ENCODE measurements at places on chromosomes 11 and 22. TPM values are rescaled to one million over a fixed set of nuclear protein-coding genes. Genes with fewer than 3 reads are reported as not detected.

Gene TRPM5
- 0.41 TPM for total RNA-seq

GRCh38 chr11:122598971-122599370 is 56.6 kb upstream of the UBASH3B start:
- no peak for DNase-seq

Gene CHADL
- 5.9 TPM for total RNA-seq

- DNase-seq = no peak
Observed at GRCh38 chr11:21401496-21401895, 732.1 kb downstream of the NELL1 start.

DNA sequence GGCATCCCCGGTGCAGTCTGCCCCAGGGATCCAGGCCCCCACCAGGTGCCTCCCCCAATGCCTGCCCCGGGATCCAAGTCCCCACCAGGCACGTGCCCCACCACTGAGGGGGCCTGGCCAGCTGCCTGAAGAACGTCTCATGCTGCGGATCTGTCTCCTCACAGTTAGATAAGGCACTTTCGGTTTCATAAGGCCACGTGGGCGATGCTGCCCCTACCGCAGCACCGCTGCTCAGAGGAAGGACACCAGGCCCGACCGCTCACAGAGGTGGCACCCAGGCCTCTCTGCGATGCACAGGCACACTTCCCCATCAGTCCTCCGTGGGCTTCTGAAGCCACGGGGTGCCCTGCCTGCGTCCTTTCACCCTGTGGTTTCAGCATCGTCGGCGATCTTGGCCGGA is 68.1 kb upstream of the BID start:
- DNase-seq = no peak

DNA sequence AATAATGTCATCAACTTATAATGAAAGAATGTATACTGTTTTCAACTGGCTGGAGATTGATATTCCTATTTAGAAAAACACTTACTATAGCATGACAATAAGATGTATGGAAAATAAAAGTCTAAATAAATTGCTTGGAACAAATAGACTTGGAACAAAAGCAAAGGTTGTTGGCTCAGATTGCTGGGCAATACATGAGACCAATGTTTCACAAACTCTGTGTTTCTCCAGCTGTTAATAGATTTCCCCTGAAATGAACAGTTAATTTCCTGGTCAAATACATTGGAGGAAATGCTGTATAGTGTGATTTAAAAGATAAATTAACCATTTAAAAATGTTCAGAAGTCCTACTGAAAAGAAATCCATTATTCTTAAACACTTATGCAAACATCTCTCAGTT is 40.1 kb upstream of the CTSC start:
- no peak for DNase-seq

Gene MUC5AC
- not detected for total RNA-seq

Gene OR2AG2
- total RNA-seq = not detected

Gene GGTLC3
- total RNA-seq = not detected

Gene TLCD5
- 9.4 TPM for total RNA-seq

Gene SLC22A9
- total RNA-seq = not detected

- no peak for DNase-seq
Observed at GRCh38 chr11:131385763-131386390, 15.5 kb downstream of the NTM start.

GRCh38 chr11:60957188-60957587 is 5.2 kb upstream of the SLC15A3 start:
- DNase-seq = no peak

Gene OR10D3
- 0.31 TPM for total RNA-seq

Gene VWCE
- total RNA-seq = 0.41 TPM

DNA sequence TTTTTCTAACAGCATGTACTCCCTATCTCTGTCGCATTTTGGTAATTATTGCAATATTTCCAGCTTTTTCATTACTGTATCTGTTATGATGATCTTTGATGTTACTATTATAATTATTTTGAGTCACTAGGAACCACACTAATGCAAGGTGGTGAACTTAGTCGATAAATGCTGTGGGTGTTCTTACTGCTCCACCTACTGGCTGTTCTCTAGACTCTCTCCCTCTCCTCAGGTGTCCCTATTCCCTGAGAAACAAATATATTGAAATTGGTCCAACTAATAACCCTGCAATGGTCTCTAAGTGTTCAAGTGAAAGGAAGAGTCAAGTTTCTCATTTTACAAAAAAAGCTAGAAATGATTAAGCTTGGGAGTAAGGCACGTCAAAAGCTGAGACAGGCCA is 10.5 kb downstream of the ARL14EP start:
- DNase-seq = no peak

- no peak for DNase-seq
Observed at GRCh38 chr11:23233075-23233474, 372.8 kb upstream of the CCDC179 start.

- DNase-seq = no peak
Observed at GRCh38 chr11:100965346-100965745, 164.3 kb downstream of the PGR start.

Gene MS4A3
- total RNA-seq = 0.62 TPM

Gene SOX6
- 45.0 TPM for total RNA-seq

- DNase-seq = no peak
Observed at GRCh38 chr22:18060646-18061620, 16.9 kb upstream of the PEX26 start.

DNA sequence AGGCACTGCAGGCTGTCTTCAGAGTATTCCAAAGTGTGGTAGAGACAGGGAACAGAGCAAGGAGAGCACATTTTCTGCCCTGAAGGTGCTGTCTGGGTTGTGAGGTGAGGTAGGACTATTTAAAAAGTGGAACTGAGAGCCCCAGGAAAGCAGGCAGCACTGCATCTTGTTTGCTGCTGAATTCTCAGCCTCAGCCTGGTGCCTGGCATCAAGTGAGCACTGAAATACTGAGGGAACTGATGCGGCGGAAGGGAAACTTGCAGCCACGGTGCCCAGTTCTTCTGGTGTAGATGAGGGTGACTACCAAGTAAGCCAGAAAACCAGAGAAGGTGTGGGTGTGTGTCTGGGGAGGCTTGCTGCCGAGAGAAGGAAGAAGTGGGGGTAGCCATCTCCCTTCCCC is 59.5 kb downstream of the TNRC6B start:
- no peak for DNase-seq

- peak; percentile 20 for DNase-seq
Observed at GRCh38 chr22:31972180-31972579, 27.8 kb downstream of the YWHAH start.

DNA sequence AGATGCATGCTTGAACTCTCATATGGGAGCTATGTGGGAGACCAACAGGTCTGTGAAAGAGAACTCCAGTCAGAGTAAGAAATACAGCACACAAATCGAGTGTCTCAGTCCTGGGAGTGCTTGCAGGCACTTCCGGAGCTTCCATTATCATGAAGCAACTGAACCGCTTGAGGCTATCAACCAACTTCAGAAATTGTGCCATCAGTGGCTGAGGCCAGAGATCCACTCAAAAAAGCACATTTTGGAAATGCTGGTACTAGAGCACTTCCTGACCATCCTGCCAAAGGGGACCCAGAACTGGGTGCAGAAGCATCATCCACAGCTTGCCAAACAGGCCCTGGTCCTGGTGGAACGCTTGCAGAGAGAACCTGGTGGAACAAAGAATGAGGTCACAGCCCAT is 33.4 kb downstream of the GAB2 start:
- DNase-seq = no peak

DNA sequence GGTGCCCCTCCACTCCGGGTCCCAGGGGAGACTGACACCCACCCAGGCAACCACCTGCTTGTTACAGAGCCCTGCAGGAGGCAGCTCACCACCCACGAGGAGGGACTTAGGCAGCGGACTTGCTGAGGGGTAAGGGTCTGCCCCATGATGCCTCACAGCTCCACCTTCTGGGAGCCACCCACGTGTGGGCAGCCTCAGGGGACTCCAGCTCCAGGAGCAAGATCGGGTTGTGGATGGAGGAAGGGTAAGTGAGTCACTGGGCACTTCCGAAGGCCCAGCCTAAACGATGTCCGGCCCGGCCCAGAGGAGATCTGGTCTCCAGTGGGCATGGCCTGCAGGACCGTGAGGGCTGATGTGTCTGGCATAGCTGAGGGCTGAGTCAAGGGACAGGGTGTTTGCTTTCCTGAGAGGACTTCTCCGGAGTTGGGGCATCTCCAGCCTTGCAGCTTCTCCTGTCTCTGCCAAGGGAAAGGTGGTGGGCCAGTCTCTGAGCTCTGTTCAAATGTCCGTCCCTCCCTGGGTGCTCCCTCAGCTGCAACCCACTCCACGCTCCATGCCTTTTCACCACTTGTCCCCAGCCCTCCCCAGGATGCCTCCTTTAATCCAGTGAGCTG is 32.3 kb upstream of the P2RY2 start:
- no peak for DNase-seq

- DNase-seq = no peak
Observed at GRCh38 chr11:120343429-120343828, 7.2 kb downstream of the ARHGEF12 start.

GRCh38 chr11:7564803-7565202 is 51.0 kb downstream of the PPFIBP2 start:
- DNase-seq = no peak

- no peak for DNase-seq
Observed at GRCh38 chr11:34505874-34506273, 7.7 kb downstream of the ELF5 start.

Gene MOGAT2
- total RNA-seq = not detected

Gene OR52I2
- not detected for total RNA-seq

DNA sequence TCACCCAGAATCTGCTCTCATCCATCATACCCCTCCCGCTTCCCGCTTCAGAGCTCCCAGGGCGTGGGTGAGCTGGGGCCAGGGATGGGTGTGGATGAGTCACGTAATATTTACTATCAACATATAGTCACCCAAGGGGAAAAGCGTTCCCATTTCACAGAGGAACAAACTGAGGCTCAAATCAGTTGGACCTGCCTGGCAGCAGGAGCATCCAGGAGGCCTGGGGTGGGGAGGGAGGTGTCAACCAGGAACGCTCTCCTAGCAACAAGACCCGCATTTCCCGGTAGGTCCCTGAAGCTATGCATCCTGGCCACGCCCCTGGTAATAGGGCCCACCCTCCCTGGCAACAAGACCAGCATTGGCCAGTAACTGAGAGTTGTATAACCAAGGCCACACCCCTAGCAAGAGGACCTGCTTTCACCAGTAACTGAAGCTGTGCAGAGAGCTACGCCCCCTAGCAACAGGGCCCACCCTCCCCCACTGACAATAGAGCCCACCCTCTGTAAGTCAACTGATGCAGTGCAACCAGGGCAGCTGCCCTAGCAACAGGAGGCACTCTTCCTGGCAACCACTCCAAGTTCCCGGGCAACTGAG is 32.7 kb upstream of the TXNRD2 start:
- peak; percentile 80 for DNase-seq

DNA sequence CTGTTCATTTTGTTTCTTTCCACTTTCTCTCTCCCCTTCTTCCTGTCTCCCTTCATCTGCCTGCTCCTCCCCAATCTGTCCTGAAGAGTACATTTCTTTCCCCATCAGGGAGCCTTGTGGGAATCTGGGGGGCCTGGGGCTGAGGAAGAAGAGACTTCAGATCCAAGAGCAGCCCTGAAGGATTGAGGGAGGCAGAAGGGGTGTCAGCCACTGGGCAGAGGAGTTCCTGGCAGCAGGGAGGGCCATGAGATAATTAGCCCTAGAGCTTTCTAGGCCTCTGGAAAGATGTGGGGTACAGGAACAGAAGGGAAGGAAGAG is 24.4 kb upstream of the OAF start:
- no peak for DNase-seq

Gene C11orf91
- total RNA-seq = not detected

Gene FDX1
- 15.1 TPM for total RNA-seq

- DNase-seq = no peak
Observed at GRCh38 chr22:45750626-45751025, 79.0 kb downstream of the ATXN10 start.

DNA sequence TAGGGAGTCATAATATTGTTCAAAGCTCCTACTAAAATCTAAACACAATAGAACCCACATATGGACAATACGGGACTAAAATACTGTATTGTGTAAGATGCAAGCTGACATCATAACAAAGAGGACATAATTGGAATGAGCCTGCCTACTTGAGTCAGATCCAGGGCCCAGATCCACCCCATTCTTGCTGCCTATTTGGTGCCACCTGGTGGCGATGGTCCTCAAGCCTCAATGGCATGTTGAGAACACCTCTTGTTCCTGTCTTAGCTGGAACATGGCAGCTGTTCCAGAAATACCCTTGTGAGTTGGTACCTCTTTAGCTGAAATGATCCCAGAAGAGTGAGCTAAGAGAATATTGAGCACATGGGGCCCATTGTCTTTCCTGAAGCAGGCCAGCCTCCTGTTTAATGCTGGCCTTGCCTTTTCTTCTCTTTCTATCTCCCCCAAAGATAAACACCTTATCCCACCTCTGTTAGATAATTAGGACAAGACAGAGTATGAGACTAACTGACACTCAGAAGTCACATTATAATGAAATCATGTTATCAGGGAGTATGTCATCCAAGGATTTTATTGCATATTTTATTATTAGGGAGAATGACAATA is 680.9 kb upstream of the ANO5 start:
- DNase-seq = peak; percentile 58

- no peak for DNase-seq
Observed at GRCh38 chr11:35873721-35874120, 70.1 kb upstream of the LDLRAD3 start.

Gene PRG2
- not detected for total RNA-seq

DNA sequence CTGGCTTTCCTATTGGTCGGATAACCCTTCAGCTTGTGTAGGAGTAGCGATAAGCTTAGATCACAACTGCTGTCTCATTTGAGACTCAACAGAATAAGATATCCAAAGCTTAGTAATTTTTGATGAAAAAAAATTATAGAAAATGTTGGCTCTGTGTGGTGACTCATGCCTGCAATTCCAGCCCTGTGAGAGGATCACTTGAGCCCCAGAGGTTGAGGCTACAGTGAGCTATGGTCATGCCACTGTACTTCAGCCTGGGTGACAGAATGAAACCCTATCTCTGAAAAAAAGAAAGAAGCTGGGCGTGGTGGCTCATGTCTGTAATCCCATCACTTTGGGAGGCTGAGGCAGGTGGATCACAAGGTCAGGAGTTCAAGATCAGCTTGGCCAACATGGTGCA is 55.6 kb upstream of the RRM1 start:
- DNase-seq = no peak

DNA sequence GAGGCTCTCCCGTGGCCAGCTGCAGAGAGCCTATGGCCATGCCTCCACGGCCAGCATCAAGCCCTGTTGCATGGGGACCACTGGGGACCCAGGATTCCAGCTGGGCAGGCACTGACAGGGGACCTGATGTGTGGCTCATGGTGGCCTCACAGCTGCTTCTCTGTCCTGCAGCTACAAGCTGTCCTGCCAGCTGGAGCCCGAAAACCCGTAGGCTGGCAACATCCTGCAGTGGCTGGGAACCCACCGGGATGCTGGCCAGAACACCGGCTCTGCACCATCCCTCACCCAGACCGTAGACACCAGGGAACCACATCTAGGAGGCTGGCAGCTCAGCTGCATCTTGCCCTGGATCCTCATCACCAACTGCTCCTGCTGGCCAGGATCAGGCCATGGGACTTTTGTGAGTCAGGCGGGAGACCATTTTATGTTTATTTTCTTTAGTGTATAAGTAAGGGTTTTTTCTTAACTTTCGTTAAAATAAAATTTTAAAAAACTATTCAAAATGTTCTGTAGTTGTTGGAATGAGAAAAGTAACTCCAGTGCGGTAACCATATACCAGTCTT is 7.9 kb downstream of the RGL4 start:
- DNase-seq = peak; percentile 41

GRCh38 chr22:25404928-25405816 is 159.3 kb upstream of the GRK3 start:
- DNase-seq = peak; percentile 82
